Activated CD4-positive, alpha-beta T cell treated with anti-CD3 and anti-CD28 coated beads, Interleukin-2, amount 10 ng/mL, durations not matched to agents 7 days and 5 days (primary cell): ENCODE measurements at places on chromosomes 1 and 21.

DNA sequence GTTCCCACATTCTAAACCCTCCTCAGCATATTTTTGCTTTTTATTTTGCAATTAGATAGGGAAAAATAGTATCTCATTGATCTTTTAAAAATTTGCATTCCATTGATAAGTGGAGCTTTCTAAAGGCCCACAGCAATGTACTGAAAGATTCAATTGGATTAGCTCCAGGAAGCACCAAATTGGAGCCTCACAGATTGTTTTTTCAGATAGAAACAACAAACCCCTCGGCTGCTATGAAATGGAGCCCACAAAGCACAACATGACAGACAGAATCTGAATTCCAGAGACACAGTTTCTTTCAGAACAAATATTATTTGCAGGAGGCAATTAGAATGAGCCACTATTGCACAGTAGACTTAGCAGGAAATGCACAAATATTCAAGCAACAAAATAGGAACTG, 58.9 kb upstream of the KIF26B start:
- no peak for DNase-seq

DNA sequence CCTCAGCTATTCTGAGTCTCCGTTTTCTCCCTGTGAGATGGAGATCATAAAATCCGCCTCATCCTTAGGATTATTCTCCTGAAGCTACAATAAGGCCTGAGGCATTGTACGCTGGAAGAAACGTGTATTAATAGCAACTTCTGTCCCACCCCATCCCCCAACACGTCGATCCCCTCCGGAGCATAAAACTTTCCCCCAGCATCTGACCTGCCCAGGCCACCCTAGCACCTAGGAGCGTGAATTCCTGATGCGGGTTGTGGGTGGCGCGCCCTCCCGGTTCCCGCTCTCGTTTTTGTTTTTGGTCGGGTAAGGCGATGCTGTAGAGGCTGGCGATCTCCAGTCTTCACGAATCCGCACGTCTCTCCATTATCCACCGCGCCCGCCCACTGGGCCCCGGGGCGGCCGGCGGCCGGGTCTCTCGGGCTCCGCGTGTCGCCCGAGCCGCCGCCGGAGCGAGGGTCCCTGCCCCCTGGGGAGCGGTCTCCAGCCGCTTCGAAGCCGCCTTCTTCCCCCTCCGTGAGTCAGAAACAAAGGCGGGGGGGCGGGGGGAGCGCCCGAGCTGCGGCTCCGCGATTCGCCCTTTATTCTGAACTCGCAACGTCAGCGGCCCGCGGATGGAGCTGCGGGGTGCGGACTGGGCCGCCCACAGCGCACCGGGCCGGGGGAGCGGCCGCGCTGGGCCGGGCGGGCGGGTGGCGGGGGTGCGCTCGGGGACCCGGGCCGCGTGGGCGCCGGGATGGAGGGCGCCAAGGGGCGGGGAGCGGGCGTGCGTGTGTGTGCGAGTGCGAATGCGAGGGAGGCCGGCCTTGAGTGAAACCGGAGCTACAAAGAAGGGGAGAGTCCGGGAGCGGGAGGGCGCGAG, at the start of gene PLEKHO1:
TSS of gene PLEKHO1 (plus strand) at position 646 of the 862 bp plus-strand sequence. CDS start 342 bp downstream, outside the sequence.
- peak; percentile 80 for DNase-seq

DNA sequence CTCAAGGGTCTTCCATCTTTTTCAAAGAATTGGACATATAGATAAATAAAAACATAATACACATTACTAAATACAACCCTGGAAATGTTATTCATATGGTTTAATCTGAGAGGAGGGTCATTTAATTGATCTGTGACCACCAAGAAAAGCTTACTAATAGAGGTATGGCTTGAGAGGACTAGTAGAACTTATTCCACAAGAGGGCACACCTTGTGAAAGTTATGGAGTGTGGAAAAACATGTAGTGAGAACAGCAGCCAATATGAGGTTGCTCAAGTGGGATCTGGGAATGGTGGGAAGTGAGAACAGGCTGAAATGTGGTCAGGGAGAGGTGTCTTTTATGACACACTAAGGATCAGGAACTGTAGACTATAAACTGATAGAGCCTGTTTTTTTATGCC, 973.5 kb upstream of the B3GALT2 start:
- no peak for DNase-seq

DNA sequence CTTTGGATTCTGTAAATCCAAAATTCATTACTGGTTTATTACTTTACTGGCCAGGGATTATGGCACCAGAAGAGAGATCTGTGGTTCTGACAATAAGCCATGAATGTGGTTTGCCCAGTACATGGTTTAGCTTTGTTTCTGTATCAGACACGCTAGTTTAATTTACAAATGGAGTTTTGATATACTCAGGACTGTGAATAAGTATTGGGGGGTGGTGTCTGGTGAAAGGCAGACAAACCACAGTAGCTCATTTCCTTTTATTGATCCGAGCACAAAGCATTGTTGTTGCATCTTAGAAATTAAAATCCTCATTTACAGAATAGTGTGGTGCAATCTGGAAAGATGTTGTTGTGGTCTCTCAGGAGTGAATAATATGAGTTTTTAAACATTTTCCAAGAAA, 96.0 kb downstream of the ST6GALNAC3 start:
- DNase-seq, result no peak

- no peak for DNase-seq
These were observed 270.7 kb downstream of the PAPPA2 start for GRCh38 chr1:176733661-176734060.

DNA sequence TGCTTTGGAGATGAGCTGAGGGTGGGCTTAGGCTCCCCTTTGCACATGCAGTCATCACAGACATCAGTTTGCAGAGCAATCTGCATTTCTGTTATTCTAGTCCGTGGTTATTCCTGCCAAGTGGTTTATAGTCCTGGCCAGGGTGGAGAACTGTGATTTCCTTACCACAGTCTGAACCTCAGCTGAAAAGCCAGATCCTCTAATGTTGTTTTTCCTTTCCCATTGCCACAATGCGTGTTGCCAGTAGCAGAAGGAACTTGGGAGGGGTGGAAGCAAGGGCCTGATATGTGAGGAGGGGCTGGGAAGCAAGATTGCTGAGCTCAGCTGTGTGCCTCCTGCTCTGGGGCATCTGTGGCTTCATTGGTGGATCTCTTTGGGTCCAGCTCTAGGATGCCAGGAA, 18.0 kb upstream of the ST3GAL3 start:
- DNase-seq, result no peak

GRCh38 chr1:91864017-91864700, 21.8 kb downstream of the TGFBR3 start:
- no peak for DNase-seq

DNA sequence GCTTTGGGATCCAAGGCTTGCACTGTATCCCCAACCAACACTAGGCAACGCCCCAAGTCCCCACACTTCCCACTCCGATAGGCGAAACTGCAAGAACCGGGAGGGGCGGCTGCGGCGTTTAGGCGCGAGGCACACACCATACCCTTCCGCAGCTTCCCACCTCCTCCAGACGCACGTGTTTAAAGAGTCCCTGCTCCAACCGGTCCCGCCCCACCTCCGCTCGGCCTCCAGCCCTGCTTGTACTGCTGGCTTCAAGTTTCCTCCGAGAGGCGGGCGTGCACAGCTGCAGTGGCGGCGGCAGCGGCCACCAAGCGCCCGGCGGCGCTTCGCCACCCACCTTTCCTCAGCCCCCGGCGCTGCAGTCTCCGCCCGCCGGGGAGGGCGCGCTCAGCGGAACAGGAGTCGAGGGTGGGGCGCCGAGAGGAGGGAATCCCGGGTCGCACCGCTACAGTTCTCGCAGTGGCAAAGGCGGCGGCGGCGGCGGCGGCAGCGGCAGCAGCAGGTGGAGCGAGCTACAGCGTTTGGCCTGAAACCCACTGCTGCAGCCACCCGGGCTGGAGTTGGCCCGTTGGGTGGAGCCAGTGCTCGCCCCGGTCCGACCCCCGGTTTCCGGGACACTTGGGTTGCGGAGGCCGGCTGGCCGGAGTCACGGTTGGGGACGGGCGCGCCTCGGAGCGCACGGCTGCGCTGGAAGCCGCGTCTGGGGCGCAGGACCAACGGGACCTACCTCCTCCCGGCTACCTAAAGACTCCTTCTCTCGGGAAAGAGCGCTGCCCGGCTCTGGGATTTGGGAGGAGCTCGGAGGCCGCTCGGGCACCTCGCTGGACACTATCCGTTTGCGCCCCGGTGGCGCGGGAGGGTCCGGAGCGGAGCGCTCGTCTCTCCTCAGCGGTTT, at the start of gene CNIH3:
TSS of gene CNIH3 (plus strand) at position 457 of the 895 bp plus-strand sequence. CDS start 858 bp downstream, outside the sequence.
- peak; percentile 30 for DNase-seq
